ENCODE measurements at places on chromosomes 11 and 22. TPM values are rescaled to one million over a fixed set of nuclear protein-coding genes. Genes with fewer than 3 reads are reported as not detected.

The PKNOX2 gene
- 22.7 TPM for total RNA-seq

GRCh38 chr11:124760205-124760652 is 1.9 kb downstream of the ESAM start:
- no peak for DNase-seq
- H3K4me3 ChIP-seq, result peak overlapping the region; percentile 24
- H3K36me3 ChIP-seq, result no peaks in the 10 kb centered on the region
- H3K4me1 ChIP-seq, result peaks cover 26% of the 10 kb centered on the region
- peaks cover 23% of the 10 kb centered on the region for H3K27me3 ChIP-seq

DNA sequence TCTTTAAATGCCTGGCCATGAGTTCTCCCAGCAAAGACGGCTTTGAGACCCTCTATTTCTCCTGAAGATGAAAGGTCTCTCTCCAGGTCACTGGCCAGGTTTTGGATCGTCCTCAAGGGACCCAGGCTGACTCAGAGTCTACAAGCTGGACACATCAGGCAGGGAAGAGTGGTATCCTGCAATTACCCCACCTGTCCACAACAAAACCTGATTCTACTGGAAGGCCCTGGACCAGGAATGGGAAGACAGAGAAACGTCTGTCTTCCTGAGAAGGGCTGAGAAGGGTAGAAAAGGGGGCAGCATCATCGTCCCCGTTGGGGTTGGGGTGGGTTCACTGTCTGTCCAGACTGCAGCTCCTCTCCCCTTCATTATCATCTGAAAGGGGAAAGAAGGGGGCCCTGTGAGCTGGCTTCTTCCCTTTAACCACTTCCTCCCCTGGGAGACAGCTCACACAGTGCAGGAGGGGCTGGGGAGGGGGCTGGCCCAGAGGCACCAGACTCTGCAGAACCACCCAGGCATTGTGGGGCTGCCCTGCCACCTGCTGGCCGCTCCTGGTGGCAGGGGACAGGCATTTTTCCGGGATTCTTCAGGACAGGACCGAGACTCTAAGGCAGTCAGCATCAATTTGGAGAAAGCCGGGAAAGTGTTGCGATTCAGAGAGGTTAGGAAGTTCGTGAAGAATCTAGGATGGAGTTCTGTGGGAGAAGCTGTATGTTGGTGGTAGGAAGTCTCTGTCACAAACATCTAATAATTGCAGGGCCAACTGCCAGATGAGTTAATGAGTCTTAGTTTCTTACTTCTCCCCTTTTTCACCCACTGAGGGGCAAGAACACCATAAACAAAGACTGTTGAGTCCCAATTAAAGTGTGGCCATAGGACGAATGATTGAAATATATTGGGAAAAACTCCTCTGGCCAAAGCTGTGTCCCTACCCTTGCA is 57.6 kb downstream of the SYN3 start:
- no peaks in the 10 kb centered on the region for H3K27me3 ChIP-seq
- DNase-seq, result peak; percentile 71
- no peaks in the 10 kb centered on the region for H3K36me3 ChIP-seq
- no peak overlapping the region for H3K27ac ChIP-seq

- no peaks in the 10 kb centered on the region for H3K27me3 ChIP-seq
- DNase-seq, result no peak
- H3K36me3 ChIP-seq, result no peaks in the 10 kb centered on the region
- no peaks in the 10 kb centered on the region for H3K4me1 ChIP-seq
Measured at GRCh38 chr11:84524422-84525051, 1102.6 kb downstream of the DLG2 start.

The PAK1 gene
- total RNA-seq, result 55.2 TPM

The CERK gene
- total RNA-seq, result 59.9 TPM

DNA sequence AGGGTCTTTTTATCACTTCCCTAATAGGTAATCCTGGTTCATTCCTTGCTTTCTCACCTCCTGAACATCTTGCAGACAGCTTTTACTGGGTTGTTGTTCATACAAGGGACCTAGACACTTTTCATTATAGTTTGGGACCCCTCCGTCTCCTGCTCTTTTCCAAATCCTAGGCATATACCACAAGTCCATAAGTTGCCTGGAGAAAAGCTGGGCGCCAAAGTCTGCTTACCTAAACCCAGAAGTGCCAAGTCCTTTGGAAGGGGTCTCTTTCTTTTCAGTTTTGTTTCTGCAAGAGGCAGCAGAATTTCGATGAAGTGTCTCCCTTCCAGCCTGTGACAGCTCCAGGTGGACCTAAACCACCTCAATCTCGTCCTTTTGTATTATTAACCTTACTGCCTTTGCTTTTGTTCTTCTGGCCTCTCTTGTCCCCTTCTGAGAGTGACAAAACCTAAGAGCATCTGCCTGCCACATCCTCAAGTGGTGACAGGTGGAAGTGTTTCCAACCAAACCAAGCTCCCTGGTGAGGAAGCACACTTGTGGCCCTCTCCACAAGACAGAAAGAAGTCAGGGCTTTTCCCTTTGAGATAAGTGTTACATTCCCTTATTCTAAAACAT is 19.5 kb upstream of the P2RY6 start:
- DNase-seq, result no peak
- H3K4me3 ChIP-seq, result no peak overlapping the region
- no peak overlapping the region for H3K27ac ChIP-seq

DNA sequence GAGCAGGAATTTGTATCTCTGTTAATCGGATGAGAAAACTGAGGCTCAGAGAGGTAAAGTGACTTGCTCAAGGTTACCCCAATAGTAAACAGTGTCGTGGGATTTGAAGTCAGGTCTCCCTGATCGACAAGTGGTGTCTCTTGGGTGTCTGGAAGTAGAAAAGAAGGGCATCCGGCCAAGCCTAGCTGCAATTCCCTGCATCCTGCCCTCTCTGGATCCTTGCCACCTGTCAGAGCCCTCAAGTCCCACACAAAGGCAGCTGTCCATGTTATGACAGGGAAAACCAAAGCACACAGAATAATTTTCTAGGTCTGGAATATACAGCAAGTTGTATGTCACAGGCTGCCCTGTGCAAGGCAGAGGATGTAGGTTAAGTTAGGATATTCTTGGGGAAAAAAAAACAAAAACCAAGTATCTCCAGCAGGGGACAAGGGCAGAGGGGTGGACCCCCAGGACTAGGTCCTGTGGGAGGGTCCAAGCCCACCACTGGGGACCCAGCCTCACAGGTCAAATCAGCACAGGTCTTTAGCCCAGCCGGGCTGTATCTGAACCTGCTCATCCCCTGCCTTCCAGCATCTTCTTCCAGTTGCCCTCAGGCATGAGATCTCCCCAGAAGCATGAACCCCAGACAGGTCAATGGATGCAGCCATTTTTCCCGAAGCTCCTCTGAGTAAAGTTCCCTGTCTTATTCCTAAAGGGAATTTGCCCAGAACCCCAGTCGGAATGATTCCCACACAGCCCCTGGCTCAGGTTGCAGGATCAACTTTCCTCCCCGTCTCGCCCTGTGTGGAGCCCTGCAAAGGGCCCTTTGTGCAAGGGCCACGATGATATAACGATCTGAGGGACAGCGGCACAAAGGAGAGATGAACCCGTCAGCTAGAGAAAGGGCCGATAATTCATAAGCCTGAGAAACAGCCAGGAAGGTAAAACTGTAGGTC is 15.0 kb downstream of the USH1C start:
- no peak for DNase-seq
- no peaks in the 10 kb centered on the region for H3K36me3 ChIP-seq
- no peak overlapping the region for H3K4me3 ChIP-seq
- H3K27me3 ChIP-seq, result no peaks in the 10 kb centered on the region
- no peak overlapping the region for H3K27ac ChIP-seq

The LINC01488 gene
- total RNA-seq, result not detected

The TPBGL gene
- not detected for total RNA-seq

- H3K4me3 ChIP-seq, result no peak overlapping the region
- H3K27me3 ChIP-seq, result no peaks in the 10 kb centered on the region
- H3K4me1 ChIP-seq, result no peaks in the 10 kb centered on the region
- no peaks in the 10 kb centered on the region for H3K36me3 ChIP-seq
- H3K27ac ChIP-seq, result no peak overlapping the region
Measured at GRCh38 chr11:57815877-57816276, 54.3 kb downstream of the CTNND1 start.

The PGA5 gene
- total RNA-seq, result not detected

- H3K4me1 ChIP-seq, result no peaks in the 10 kb centered on the region
- peak within 1 kb of the TSS; percentile 84 for H3K27ac ChIP-seq
- H3K36me3 ChIP-seq, result no peaks in the 10 kb centered on the region
- H3K4me3 ChIP-seq, result peak within 1 kb of the TSS; percentile 99
Measured at GRCh38 chr22:41589391-41590241, at the start of gene PMM1. Gene PMM1 (minus strand): TSS chr22:41589840. CDS start chr22:41589805, 35 bp downstream.

DNA sequence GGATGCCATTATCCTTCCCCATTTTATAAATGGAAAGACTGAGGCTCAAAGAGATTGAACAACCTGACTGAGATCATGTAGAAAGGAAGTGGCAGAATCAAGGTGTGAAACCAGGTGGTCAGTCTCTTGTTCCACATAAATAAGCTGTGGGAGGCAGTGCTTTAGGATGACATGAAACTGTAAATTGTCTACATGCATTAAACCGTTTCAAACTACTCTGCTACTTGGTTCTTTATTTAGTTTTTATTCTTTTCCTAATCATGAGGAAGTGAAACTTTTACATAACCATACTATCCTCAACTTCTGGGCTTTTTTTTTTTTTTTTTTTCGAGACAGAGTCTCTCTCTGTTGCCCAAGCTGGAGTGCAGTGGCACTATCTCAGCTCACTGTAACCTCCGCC is 34.9 kb downstream of the CADM1 start:
- no peak overlapping the region for H3K4me3 ChIP-seq
- no peak for DNase-seq
- H3K4me1 ChIP-seq, result no peaks in the 10 kb centered on the region
- no peaks in the 10 kb centered on the region for H3K36me3 ChIP-seq
- no peak overlapping the region for H3K27ac ChIP-seq
- H3K27me3 ChIP-seq, result no peaks in the 10 kb centered on the region

DNA sequence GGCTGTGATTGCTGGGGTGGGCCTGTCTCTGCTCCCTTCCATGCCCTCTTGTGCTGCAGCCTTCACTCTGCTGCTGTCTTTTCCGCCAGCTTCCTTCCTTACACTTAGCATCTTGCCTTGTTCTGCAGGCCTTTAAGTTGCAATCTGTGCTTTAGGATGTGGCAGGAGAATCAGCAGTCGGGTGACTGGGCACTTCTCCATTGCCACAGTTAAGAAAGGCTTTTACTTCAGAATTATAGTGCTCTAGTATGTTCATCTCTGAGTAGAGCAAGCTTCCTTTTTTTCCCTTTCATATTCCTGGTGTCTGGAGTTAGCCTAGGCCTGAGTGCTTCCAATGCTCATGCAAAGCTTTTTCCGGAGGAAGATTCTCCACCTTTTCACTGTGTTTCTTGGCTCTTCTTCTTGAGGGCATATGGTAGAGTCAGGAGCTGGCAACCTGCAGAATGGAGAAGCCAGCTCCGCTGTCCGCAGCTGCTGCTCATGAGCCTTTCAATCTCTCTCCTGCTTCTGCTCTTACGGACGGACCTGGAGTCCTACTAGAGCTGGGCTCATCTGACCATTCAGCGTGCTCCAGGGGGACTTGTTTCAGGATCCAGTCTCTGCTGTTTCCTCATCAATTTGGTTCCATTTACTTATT is 20.2 kb downstream of the PPP6R2 start:
- no peaks in the 10 kb centered on the region for H3K36me3 ChIP-seq
- H3K27ac ChIP-seq, result no peak overlapping the region
- no peaks in the 10 kb centered on the region for H3K4me1 ChIP-seq
- no peak for DNase-seq
- no peak overlapping the region for H3K4me3 ChIP-seq

DNA sequence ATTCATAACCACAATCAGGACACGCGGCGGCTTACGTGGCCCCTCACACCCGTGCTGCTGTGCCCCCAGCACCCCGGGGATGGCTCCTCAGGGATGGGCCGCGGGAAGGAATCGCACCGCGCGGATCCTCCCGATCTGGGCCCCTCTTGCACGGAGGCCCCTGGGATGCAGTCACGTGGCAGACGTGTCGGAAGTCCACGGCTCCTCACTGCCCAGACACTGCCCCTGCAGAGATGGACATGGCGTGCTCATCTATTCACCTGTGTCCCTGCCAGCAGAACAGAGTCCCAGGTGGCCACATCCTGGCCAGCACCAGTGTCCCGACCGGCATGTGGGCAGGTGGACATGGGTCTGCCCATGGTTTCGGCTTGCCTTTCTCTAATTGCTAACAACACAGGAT is 12.8 kb downstream of the MOB2 start:
- H3K4me3 ChIP-seq, result no peak overlapping the region
- DNase-seq, result peak; percentile 12
- H3K27me3 ChIP-seq, result no peaks in the 10 kb centered on the region
